Heart right ventricle (tissue), 16 donors: ENCODE measurements at places on chromosomes 11 and 22. TPM values are rescaled to one million over a fixed set of nuclear protein-coding genes. Genes with fewer than 3 reads are reported as not detected.
A peak's percentile ranks its signal among the peaks of the same experiment; 100 is the strongest.

The OR8D2 gene
- polyA plus RNA-seq: not detected

The LRRC32 gene
- 215 TPM for polyA plus RNA-seq

- H3K36me3 ChIP-seq: no peaks in the 10 kb centered on the region
- H3K4me1 ChIP-seq: no peaks in the 10 kb centered on the region
- no peak overlapping the region for H3K27ac ChIP-seq
These were observed 20.4 kb downstream of the OR56B4 start for GRCh38 chr11:6127881-6128280.

DNA sequence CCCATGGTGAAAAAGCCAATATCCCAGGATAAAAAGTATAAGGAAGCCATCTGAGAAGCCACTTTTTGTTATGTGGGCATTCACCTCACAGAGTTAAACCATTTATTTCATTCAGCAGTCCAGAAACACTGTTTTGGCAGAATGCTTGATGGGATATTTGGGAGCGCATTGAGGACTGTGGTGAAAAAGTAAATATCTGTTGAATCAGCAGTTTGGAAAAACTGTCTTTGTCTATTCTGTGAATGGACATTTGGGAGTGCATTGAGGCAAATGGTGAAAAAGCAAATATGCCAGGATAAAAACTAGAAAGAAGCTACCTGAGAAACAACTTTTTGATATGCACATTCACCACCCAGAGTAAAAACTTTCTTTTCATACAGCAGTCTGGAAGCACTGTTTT is 276.2 kb upstream of the TRIM48 start:
- H3K36me3 ChIP-seq: no peaks in the 10 kb centered on the region
- no peak overlapping the region for H3K27ac ChIP-seq
- no peaks in the 10 kb centered on the region for H3K27me3 ChIP-seq
- H3K4me3 ChIP-seq: no peak overlapping the region
- DNase-seq: no peak

DNA sequence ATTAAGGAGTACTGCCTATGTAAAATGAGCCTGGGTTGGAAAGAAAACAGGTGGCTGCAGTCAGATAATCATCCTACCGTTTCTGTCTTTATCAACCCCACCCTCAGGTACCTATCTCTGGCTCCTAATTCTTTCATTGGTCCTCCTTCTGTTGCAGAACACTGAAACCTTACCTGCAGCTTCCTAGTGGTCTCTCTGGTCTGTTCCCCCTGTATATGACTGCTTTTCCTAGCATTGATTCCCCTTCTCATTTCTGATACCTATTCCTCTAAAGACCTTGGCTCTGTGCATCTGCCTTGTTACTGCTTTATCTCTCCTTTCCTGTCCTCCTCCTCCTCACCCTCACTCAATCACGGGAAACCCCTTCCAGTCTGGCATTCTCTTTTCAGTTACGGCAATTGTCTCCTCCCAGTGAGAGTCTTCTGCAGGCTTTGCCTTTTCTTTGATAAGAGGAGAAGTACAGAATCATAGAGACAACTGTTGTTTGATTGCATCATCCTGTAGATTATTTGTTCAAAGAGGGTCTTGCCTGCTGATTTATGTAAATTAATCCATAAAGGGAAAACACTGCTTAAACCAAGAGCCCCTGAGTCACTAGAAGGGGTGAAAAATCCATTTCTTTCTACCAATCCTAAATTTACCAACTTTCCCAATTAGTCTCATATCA is 301.2 kb downstream of the AASDHPPT start:
- no peaks in the 10 kb centered on the region for H3K27me3 ChIP-seq
- no peak overlapping the region for H3K27ac ChIP-seq
- no peaks in the 10 kb centered on the region for H3K4me1 ChIP-seq
- H3K36me3 ChIP-seq: no peaks in the 10 kb centered on the region

- H3K27me3 ChIP-seq: no peaks in the 10 kb centered on the region
- H3K4me3 ChIP-seq: no peak overlapping the region
- no peaks in the 10 kb centered on the region for H3K36me3 ChIP-seq
- DNase-seq: no peak
- no peak overlapping the region for H3K27ac ChIP-seq
These were observed 339.3 kb downstream of the DCDC1 start for GRCh38 chr11:31030138-31030792.

DNA sequence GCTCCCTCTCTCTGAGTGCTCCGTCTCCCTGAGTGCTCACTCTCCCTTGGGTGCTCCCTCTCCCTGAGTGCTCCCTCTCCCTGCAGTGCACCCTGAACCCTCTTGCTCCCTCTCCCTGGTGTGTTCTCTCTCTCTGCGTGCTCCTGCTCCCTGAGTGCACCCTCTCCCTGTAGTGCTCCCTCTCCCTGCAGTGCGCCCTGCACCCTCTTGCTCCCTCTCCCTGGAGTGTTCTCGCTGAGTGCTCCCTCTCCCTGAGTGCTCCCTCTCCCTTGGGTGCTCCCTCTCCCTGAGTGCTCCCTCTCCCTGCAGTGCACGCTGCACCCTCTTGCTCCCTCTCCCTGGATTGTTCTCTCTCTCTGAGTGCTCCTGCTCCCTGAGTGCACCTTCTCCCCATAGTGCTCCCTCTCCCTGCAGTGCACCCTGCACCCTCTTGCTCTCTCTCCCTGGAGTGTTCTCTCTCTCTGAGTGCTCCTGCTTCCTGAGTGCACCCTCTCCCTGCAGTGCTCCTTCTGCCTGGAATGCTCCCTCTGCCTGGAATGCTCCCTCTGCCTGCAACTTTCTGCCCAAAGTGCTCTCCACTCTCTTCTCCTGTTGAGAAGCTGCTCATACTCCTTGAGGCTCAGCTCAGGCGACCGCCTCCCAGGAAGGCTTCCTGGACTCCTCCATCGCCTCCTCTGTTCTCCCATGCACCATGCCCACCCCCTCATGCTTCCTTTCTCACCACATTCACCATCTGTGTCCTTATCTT is 48.4 kb upstream of the WNT7B start:
- DNase-seq: no peak
- peaks cover 19% of the 10 kb centered on the region for H3K4me1 ChIP-seq
- no peak overlapping the region for H3K4me3 ChIP-seq
- H3K27ac ChIP-seq: no peak overlapping the region
- H3K27me3 ChIP-seq: no peaks in the 10 kb centered on the region
- no peaks in the 10 kb centered on the region for H3K36me3 ChIP-seq

GRCh38 chr11:15688351-15688792 is 573.6 kb downstream of the INSC start:
- H3K4me1 ChIP-seq: peaks cover 36% of the 10 kb centered on the region
- peaks cover 4% of the 10 kb centered on the region for H3K27me3 ChIP-seq
- no peak overlapping the region for H3K4me3 ChIP-seq
- no peak overlapping the region for H3K27ac ChIP-seq
- no peaks in the 10 kb centered on the region for H3K36me3 ChIP-seq

DNA sequence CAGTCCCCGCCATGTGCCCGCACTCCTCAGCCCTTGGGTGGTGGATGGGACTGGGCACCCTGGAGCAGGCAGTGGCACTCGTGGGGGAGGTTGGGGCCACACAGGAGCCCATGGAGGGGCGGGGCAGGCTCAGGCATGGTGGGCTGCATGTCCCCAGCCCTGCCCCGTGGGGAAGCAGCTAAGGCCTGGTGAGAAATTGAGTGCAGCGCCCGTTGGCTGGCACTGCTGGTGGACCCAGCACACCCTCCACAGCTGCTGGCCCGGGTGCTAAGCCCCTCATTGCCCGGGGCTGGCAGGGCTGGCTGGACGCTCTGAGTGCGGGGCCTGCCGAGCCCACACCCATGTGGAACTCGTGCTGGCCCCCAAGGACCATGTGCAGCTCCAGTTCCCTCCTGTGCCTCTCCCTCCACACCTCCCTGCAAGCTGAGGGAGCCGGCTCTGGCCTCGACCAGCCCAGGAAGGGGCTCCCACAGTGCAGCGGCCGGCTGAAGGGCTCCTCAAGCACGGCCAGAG is 16.1 kb downstream of the OR5B3 start:
- H3K27ac ChIP-seq: no peak overlapping the region
- H3K4me3 ChIP-seq: no peak overlapping the region
- H3K4me1 ChIP-seq: no peaks in the 10 kb centered on the region
- DNase-seq: no peak
- no peaks in the 10 kb centered on the region for H3K27me3 ChIP-seq

DNA sequence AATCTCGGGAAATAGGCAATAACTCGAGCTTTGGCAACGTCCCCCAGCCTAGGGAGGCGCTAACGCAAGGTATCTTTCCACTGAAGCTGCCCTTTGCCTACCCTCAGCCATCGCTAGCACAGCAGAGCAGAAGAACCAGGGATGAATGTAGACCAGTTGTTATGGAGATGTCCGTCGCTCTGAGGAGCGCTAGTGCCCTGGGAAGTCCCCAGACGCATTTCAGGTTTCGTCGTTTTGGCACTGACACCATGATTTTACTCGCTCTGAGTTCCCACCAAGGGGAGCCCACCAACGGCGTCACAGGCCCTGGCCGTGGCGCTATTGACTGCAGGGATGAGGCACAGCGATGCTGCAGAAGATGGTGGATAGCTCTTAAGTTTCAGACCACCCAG is 22.7 kb upstream of the BDNF start:
- no peaks in the 10 kb centered on the region for H3K4me1 ChIP-seq
- no peaks in the 10 kb centered on the region for H3K36me3 ChIP-seq
- H3K27ac ChIP-seq: no peak overlapping the region
- DNase-seq: no peak
- H3K4me3 ChIP-seq: peak overlapping the region; percentile 46

DNA sequence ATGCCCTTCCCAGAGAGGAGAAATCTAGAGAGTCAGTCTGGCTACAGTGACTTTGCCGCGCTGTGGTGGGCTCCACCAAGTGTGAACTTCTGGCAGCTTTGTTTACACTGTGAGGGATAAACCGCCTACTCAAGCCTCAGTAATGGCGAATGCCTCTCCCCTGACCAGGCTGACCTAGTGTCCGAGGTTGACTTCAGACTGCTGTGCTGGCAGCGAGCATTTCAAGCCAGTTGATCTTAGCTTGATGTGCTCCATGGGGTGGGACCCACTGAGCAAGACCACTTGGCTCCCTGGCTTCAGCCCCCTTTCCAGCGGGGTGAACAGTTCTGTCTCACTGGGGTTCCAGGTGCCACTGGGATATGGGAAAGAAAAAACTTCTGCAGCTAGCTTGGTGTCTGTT is 38.6 kb upstream of the PTH start:
- H3K4me3 ChIP-seq: no peak overlapping the region
- H3K27ac ChIP-seq: no peak overlapping the region
- DNase-seq: no peak
- peaks cover 8% of the 10 kb centered on the region for H3K27me3 ChIP-seq

The OR8A1 gene
- polyA plus RNA-seq: not detected

The BCR gene
- 20.1 TPM for polyA plus RNA-seq

- no peaks in the 10 kb centered on the region for H3K36me3 ChIP-seq
- H3K4me1 ChIP-seq: peaks cover 5% of the 10 kb centered on the region
- H3K4me3 ChIP-seq: no peak overlapping the region
- no peak overlapping the region for H3K27ac ChIP-seq
- DNase-seq: no peak
- no peaks in the 10 kb centered on the region for H3K27me3 ChIP-seq
These were observed 134.5 kb downstream of the WNT7B start for GRCh38 chr22:45842291-45842991.

The ASPHD2 gene
- not detected for polyA plus RNA-seq

DNA sequence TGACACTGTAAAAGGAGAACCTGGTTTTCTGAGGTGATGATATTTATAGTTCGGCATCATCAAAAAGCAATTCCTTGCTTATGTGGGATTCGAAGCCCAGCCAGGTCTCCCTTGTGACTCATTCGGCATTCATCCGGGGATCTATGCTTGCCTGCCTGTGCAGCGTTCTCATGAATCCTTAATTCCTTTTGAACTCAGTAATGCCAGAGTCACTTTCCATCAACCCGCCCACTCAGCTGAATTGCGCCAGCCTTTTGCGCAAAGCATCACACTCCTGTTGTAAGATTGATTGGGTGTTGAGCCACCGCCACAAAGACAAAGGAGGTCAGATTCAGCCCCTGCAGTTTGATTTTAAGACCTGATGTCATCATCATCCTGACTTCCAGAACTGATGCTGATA is 128.6 kb downstream of the SLC17A6 start:
- H3K36me3 ChIP-seq: no peaks in the 10 kb centered on the region
- no peak overlapping the region for H3K4me3 ChIP-seq
- H3K4me1 ChIP-seq: no peaks in the 10 kb centered on the region
- DNase-seq: no peak
- H3K27me3 ChIP-seq: no peaks in the 10 kb centered on the region

The SCN4B gene
- 8.8 TPM for polyA plus RNA-seq

DNA sequence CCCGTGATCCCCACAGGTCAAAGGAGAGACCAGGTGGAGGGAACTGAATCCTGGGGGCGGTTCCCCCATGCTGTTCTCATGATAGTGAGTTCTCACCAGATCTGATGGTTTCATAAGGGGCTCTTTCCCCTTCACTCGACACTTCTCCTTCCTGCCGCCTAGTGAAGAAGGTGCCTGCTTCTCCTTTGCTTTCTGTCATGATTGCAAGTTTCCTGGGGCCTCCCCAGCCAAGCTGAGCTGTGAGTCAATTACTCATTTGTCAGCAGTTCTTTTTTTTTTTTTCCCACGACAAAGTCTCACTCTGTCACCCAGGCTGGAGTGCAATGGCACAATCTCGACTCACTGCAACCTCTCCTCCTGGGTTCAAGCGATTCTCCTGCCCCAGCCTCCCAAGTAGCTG is 1530.4 kb downstream of the BRD1 start:
- no peak overlapping the region for H3K4me3 ChIP-seq
- H3K27me3 ChIP-seq: peaks cover 19% of the 10 kb centered on the region
- no peak for DNase-seq
- no peaks in the 10 kb centered on the region for H3K36me3 ChIP-seq
- no peaks in the 10 kb centered on the region for H3K4me1 ChIP-seq
- H3K27ac ChIP-seq: no peak overlapping the region

- no peak overlapping the region for H3K4me3 ChIP-seq
- peaks cover 42% of the 10 kb centered on the region for H3K4me1 ChIP-seq
- no peak for DNase-seq
- H3K27me3 ChIP-seq: no peaks in the 10 kb centered on the region
- no peak overlapping the region for H3K27ac ChIP-seq
- no peaks in the 10 kb centered on the region for H3K36me3 ChIP-seq
These were observed 2.2 kb upstream of the TM7SF2 start for GRCh38 chr11:65109231-65110198.

DNA sequence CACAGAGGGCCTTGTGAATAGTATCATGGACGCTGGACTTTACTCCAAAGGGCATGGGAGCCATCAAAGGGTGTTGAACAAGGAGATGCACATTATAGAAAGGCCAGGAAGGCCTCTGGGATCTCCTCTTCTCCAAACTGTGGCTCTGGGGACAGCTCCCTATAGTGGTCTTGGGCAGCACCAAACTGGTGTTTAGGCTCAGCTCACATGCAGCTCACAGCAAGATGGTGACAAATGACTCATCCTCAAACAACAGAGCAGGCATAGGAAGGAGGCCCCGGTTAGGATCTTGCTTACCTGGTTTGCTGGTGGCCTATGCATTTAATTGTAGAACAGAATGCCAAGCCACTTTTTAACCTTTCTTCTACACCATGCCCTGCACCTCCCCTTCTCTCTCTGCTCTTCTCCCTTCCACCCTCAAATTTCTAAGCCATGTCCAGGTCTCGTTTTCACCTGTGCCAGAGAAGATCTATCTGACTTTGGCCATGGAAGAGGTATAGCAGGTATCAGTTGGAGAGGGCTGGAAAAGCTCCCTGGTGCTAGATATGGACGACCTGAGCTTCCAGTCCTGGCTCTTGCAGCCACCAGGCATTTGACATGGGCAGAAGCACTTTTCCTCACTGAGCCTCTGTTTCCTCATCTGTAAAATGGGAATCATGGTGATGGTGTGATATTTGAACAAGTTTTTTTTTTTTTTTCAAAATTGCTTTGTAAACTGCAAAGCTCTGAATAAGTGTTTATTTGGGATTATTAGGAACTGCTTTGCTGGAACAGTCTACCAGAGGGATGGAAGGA is 14.4 kb upstream of the EHF start:
- no peaks in the 10 kb centered on the region for H3K36me3 ChIP-seq
- H3K27me3 ChIP-seq: no peaks in the 10 kb centered on the region
- no peak for DNase-seq
- H3K4me1 ChIP-seq: peaks cover under 1% of the 10 kb centered on the region
- no peak overlapping the region for H3K27ac ChIP-seq
